ENCODE measurements at places on chromosomes 7 and 10. TPM values are rescaled to one million over a fixed set of nuclear protein-coding genes. Genes with fewer than 3 reads are reported as not detected.

DNA sequence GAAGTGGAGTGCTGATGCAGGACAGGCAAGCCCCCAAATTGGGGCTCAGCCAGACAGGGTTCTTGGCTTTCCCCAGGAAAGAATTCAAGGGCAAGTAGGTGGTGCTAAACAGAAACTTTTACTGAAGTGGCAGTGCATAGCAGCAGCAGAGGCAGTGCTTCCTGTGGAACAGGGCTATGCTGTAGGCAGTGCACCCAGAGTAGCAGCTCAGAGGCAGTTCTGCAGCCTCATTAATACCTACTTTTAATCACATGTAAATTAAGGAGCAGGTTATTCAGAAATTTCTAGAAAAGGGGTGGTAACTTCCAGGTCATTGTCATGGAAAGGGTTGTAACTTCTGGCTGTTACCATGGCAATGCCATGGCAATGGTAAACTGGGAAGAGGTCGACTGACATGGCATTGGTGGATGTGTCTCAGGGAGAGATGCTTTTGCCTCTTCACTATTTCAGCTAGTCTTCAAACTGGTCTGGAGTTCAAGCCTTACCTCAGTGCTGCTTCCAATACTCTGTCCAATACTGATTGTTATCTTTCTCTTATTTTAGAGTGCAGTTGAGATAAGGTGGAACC is 29.2 kb downstream of the PRSS58 start:
- DNase-seq: no peak
- no peaks in the 10 kb centered on the region for H3K4me1 ChIP-seq
- no peaks in the 10 kb centered on the region for H3K27me3 ChIP-seq
- H3K4me3 ChIP-seq: no peak overlapping the region
- no peak overlapping the region for H3K27ac ChIP-seq
- no peaks in the 10 kb centered on the region for H3K36me3 ChIP-seq

GRCh38 chr7:64551375-64552142 is 11.3 kb downstream of the ZNF680 start:
- DNase-seq: no peak
- no peak overlapping the region for H3K4me3 ChIP-seq
- no peaks in the 10 kb centered on the region for H3K27me3 ChIP-seq
- no peak overlapping the region for H3K27ac ChIP-seq

DNA sequence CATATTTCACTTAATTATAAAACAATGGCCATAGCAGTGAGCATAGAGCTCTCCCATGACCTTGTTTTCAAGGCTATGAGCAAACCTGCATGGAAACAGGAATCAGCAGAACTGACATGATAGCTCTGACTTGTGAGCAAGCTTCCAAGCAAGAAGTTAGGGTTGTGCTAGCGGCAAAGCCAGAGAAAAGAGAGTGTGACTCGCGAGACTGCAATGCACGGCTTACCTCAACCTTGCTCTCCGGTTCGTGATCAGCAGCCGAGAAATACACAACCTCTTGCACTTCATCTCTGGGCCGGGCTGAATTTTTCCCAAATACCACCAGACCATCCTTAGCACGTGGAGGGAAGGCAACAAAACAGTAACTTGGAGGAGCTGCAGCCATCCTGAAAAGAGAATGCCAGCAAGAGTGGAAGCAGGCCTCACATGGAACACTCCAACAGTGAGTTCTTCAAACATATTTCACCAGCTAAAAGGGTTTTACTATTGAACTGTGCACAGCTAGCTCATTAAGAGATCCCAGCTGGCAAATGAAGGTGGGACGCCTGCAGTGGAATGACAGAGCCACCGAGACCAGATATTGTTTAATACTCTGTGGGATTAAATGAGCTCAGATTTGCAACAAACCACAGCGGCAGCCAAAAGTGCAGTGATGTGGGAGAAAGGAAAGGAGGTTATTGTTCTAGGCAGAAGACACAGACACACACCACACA is 20.8 kb downstream of the SCRN1 start:
- DNase-seq: no peak
- no peak overlapping the region for H3K4me3 ChIP-seq
- no peaks in the 10 kb centered on the region for H3K27me3 ChIP-seq
- peaks cover 32% of the 10 kb centered on the region for H3K4me1 ChIP-seq
- H3K27ac ChIP-seq: no peak overlapping the region

DNA sequence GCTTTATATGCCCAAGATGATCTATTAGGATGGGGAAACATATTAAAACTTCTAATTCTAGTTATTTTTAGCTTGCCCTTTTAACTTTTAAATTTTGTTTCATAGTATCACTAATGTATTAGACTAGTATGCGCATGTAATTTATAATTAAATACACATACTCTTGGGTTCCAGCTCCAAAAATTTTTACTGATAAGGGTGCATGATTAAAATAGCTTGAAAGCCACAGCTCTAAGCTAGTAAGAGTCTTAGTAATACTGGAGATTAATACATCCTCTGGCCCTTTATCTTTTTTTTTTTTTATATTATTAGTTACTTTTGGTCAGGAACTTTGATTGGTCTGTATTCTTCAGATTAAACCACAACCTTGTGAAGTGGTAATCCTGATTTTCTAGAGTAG is 53.6 kb downstream of the ATXN7L1 start:
- H3K4me3 ChIP-seq: no peak overlapping the region
- DNase-seq: no peak
- H3K4me1 ChIP-seq: no peaks in the 10 kb centered on the region
- no peaks in the 10 kb centered on the region for H3K27me3 ChIP-seq
- H3K36me3 ChIP-seq: peaks cover 10% of the 10 kb centered on the region

GRCh38 chr7:92461027-92462003 is 14.0 kb downstream of the GATAD1 start:
- no peak overlapping the region for H3K27ac ChIP-seq
- no peak for DNase-seq
- H3K4me1 ChIP-seq: peaks cover 39% of the 10 kb centered on the region
- no peaks in the 10 kb centered on the region for H3K27me3 ChIP-seq

GRCh38 chr10:88980247-88980646 is 10.4 kb upstream of the FAS start:
- H3K4me1 ChIP-seq: peaks cover 15% of the 10 kb centered on the region
- H3K36me3 ChIP-seq: no peaks in the 10 kb centered on the region
- no peak for DNase-seq

GRCh38 chr7:42123716-42124115 is 113.3 kb downstream of the GLI3 start:
- no peak for DNase-seq
- no peak overlapping the region for H3K27ac ChIP-seq
- H3K4me3 ChIP-seq: no peak overlapping the region

- H3K4me3 ChIP-seq: no peak overlapping the region
- DNase-seq: no peak
- H3K27me3 ChIP-seq: no peaks in the 10 kb centered on the region
- H3K27ac ChIP-seq: no peak overlapping the region
- H3K4me1 ChIP-seq: no peaks in the 10 kb centered on the region
- H3K36me3 ChIP-seq: no peaks in the 10 kb centered on the region
Measured at GRCh38 chr10:36574207-36574606, 551.2 kb upstream of the ANKRD30A start.

DNA sequence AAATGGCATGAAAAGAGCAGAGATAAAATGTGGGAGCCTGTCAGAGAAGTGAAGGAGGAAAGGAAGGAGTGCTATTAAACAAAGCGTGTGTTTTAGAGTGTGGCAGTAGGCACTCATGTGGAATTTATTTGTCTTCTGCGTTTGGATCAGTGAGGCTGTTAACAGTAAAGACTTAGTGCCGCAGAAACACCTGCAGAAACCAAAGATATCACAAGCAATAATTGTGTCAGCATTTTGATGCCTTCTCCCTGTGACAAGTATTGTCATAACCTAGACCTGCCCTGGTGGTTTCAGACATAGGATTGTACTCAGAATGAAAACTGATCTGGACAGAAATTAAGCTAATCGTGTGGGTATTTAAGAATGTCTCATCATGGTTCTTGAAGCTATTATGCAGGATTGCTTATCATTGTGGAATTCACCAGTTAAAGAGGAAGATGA is 191.0 kb downstream of the CAMK1D start:
- H3K27ac ChIP-seq: no peak overlapping the region
- no peaks in the 10 kb centered on the region for H3K36me3 ChIP-seq
- no peak overlapping the region for H3K4me3 ChIP-seq
- H3K27me3 ChIP-seq: no peaks in the 10 kb centered on the region
- no peaks in the 10 kb centered on the region for H3K4me1 ChIP-seq
- no peak for DNase-seq

- no peak overlapping the region for H3K4me3 ChIP-seq
- no peak overlapping the region for H3K27ac ChIP-seq
- no peaks in the 10 kb centered on the region for H3K4me1 ChIP-seq
- no peak for DNase-seq
- no peaks in the 10 kb centered on the region for H3K27me3 ChIP-seq
Measured at GRCh38 chr10:129391464-129391863, 75.6 kb upstream of the MGMT start.

DNA sequence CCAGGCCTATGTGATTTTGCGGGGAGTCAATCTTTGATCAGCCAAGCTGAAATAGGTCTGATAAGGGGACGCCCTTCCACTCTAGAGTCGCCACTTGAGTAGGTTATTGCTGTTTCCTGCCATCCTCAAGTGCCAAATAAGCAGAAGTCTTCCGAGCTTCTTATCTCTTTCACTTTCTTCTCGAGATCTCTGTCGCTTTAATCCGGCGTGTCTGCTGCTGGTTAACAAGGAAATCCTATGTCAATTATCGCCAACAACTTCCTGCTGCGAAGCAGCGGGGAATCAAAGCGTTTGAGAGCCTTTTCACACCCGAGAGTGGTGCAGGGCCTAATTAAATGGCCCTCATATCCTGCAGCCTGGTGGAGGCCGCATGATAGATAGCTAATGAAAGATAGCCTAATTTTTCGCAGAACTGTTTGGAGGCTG is 215.9 kb downstream of the RAB11FIP2 start:
- no peaks in the 10 kb centered on the region for H3K36me3 ChIP-seq
- H3K27me3 ChIP-seq: no peaks in the 10 kb centered on the region
- no peak for DNase-seq
- H3K4me3 ChIP-seq: no peak overlapping the region
- no peaks in the 10 kb centered on the region for H3K4me1 ChIP-seq
- no peak overlapping the region for H3K27ac ChIP-seq

DNA sequence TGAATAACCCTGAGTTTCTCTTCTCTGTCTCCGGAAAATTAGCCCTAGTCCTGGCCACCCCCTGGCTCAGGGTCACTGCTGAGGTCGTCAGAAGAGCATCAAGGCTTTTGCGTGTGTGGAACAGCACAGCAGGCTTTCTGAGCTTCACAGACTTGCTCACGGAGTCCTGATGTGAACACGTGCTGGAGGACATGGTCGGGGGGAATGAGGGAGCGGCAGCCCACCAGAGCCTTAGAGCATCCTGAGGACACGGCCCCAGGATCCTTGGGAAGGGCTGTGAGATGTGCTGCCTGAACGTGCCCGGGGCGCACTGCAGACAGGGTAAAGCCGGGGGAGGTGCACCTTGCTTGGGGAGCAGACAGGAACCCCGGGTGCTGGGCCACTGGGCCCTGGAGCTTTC is 28.8 kb downstream of the TMEM120A start:
- H3K4me3 ChIP-seq: no peak overlapping the region
- no peaks in the 10 kb centered on the region for H3K27me3 ChIP-seq
- H3K27ac ChIP-seq: peak overlapping the region; percentile 80
- H3K4me1 ChIP-seq: no peaks in the 10 kb centered on the region

DNA sequence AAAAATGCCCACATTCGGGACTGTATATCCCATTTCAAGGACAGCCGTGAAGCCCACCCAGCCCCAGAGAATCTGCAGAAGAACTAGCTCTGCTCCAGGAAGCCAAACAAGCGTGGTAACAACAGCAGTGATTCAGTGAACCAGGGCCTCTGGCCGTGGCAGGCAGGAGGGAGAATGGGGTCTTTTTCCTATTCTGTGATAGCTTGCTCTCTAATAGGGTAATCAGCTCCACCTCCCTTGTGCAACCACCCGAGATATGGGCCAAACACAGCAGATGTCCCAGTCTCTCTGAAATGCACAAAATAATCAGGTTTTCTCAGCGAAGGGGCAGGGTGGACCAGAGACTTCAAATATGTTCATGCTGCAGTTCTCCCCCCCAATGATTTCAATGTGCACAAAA is 35.8 kb downstream of the CHST15 start:
- DNase-seq: no peak
- peaks cover 1% of the 10 kb centered on the region for H3K4me1 ChIP-seq
- no peaks in the 10 kb centered on the region for H3K27me3 ChIP-seq
- no peak overlapping the region for H3K27ac ChIP-seq
- no peak overlapping the region for H3K4me3 ChIP-seq
- no peaks in the 10 kb centered on the region for H3K36me3 ChIP-seq

DNA sequence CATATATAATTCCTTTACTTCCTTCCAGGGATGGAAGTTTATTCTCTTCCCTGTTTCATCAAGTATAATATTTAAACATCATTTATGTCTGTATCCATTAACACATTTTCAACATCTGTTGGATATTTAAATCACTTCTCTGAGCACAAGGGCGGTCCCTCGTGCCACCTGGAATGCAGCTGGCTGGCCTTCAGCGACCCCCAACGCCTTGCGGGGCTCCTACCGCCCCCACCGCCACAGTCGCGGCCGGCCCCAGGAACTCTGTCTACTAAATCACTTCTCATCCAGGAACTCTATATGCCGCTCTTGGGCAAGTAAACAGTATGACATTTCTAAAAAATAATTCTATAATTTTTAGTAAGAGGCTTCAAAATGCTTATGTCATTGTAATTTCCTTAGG is 221.1 kb upstream of the PTN start:
- no peak overlapping the region for H3K27ac ChIP-seq
- H3K4me1 ChIP-seq: no peaks in the 10 kb centered on the region
- DNase-seq: no peak
- H3K27me3 ChIP-seq: no peaks in the 10 kb centered on the region

- no peaks in the 10 kb centered on the region for H3K36me3 ChIP-seq
- H3K4me1 ChIP-seq: no peaks in the 10 kb centered on the region
- H3K27me3 ChIP-seq: no peaks in the 10 kb centered on the region
- H3K27ac ChIP-seq: no peak overlapping the region
- no peak overlapping the region for H3K4me3 ChIP-seq
Measured at GRCh38 chr10:113520690-113521474, 32.0 kb upstream of the HABP2 start.

SPDYE16 gene
- total RNA-seq: not detected

CCZ1B gene
- 22.1 TPM for total RNA-seq

TMEM176A gene
- 3.3 TPM for total RNA-seq

AKR1C4 gene
- total RNA-seq: not detected

NEBL gene
- 61.8 TPM for total RNA-seq

Measured in esophagus squamous epithelium (tissue), 5 donors.